ENCODE measurements at places on chromosomes 2 and 18.

DNA sequence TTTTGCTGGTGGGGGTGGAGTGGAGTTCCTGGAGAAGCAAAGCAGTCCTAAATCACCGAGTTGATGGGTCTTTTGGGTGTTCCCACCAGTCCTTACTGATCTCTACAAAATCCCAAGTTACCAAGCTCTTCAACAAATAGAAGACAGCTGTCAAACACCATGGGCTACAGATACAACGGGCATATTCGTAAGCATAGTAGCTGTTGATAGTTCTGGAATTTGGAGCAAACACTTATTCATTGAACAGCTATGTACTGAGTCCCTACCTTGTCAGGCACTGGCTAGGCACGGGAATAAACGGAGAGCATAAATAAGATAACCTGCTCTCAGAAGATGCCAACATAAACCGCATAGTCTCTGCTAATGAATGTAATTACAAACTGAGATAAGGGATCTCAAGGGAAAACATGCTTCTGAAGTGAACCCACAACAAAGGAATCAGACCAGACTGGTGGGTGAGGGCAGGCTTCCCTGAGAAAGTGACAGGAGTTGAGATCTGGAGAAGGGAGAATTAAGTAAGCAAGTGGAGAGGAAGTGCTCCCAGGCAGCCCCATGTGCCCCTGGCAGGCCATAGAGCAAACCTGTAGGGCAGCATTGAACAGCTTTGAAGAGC, 947 bp upstream of the ANKRD44 start:
- no peak for DNase-seq

DNA sequence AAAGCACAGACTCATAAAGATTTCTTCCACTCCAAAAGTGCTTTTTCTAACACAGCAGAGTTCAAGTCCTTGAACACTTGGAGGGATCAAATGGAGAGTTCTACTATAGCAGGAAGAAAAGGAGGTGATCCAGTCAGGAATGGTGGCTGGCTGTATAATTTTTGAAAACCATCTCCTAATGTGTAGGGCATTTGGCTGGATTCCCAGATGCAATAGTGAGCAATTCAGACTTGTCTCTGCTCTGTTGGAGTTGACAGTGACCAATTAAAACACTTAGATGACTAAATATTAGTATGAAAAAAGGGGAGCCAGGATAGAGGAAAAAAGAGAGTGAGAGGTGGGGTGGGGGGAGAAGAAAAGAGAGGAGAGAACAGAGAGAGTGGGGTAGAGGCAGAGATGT, 5.3 kb upstream of the G6PC2 start:
- no peak for DNase-seq

DNA sequence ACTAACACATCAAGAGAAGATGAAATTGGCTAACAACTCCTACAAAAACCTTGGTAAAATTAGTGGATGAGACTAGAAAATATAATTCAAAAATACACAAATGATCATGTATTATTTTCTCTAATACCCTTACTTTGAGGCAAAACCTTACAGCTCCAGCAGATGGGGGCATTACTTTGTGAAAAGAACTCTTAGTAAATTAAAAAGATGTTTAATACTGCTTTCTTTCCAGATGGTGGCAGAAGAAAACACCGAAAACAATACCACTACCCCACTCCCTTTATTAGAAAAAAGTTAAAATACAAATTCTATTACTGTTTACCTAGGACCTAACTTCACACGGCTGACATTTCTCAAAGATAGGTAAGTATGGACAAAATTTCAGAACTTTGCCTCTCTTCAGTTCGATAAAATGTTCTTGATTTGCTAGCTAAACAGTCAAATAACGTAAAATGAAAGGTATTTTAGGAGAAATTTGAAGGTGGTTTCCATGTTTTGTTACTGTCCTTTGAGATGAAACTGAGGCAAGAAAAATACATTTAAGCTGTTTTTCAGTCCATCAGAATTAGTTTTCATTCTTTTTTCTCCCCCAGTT, 30.6 kb downstream of the ORC4 start:
- DNase-seq: peak; percentile 8

- DNase-seq: no peak
These were observed 48.2 kb downstream of the LIPG start for GRCh38 chr18:49610022-49610445.

GRCh38 chr2:38130876-38131275, 54.9 kb upstream of the CYP1B1 start:
- no peak for DNase-seq

DNA sequence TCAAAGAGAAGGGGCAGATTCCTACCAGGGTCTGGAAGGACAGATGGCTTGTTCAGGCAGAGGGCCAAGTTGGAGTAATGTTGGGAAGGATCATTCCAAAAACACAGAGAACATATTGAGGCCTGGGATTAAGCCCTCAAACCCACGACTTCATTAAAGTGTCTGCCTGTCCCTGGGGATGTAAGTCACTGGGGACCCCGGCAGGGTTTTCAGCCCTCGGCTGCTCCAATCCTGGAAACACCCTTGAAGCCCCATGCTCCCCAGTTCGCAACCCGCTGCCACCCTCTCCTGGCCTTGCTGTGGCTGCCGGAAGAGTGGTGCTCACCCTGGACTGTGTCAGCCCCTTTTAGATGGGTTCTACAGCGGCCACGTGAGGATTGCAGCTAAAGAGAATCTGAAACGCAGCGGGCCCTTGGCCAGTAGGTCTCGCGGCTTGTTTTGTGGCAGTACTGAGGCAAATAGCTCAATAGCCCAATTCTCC, 79.9 kb downstream of the EPAS1 start:
- no peak for DNase-seq

DNA sequence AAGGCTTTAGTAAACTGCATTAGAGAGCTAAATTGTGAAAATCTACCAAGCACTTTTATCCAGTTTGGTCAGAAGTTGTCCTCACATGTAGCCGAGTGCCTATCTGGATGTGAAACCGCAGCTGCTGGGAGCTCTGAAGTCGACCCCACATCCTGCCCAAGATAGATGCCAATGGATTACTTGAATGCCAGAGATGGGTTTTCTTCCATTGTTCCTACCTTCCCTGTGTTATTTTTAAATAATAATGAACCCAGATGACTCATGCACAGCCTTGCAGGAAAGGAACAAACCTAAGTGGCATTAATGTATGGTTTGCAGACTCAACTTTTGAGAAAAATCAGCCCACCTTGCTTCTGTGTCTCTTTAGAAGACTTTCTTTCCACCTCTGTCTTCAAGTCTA, 408.5 kb downstream of the FBXO15 start:
- DNase-seq: no peak

Data from HS-27A (cell line).